ENCODE measurements at places on chromosomes 11 and 22.

- DNase-seq, result no peak
These were observed 685.1 kb downstream of the METTL15 start for GRCh38 chr11:28793282-28793738.

- no peak for DNase-seq
These were observed 13.5 kb upstream of the OAF start for GRCh38 chr11:120197251-120197891.

- no peak for DNase-seq
These were observed 36.5 kb upstream of the DNAJB13 start for GRCh38 chr11:73914284-73914683.

DNA sequence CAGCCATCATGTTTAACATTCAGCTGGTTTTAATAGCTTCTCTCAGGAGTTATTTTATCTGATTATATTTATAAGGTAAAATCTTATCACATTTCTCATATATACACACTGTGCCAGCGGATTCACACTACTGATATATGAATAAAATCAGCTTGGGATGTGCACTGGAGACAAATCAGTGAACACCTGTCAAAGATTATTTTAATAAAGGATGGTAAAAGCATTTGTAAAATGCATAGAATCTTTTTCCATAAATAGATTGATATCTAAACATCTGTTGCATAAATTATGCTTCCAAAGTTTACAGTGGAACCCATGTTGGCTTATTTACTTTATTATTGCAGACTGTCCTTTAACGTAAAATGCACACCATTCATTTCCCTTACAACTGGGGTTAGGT lies 1125.8 kb upstream of the CNTN5 start:
- no peak for DNase-seq

GRCh38 chr11:2868506-2869133 lies 17.0 kb downstream of the CDKN1C start:
- no peak for DNase-seq

GRCh38 chr11:91066456-91067047 lies 843.7 kb upstream of the CHORDC1 start:
- no peak for DNase-seq

- DNase-seq, result no peak
These were observed 4.7 kb upstream of the DPP3 start for GRCh38 chr11:66475349-66476172.

Data from GM18507 (cell line).